ENCODE measurements at places on chromosomes 5 and 9. TPM values are rescaled to one million over a fixed set of nuclear protein-coding genes. Genes with fewer than 3 reads are reported as not detected.

The PCDHGA10 gene
- not detected for polyA plus RNA-seq

GRCh38 chr5:99025298-99026045, 96.7 kb upstream of the CHD1 start:
- no peaks in the 10 kb centered on the region for H3K36me3 ChIP-seq
- H3K27ac ChIP-seq = peak overlapping the region; percentile 86
- peaks cover 74% of the 10 kb centered on the region for H3K4me1 ChIP-seq
- no peaks in the 10 kb centered on the region for H3K27me3 ChIP-seq

DNA sequence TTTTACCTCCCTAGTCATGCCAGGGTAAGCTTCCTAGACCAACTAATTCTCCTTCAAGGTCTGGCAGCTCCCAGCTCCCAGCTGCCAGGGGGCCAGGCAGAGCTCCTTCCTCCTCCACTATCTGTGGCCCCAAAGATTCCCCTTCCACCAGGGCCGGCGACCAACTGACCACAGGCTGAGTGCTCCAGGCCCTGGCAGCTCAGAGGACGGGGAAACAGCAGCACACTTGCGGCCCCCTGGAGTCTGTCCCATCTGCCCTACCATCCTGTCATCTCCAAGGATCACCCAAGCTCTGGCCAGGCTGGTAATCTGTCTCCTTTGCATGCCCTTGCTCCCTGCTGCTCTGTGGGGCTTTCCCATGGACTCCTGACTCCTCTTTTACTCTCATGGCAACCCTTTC, 31.2 kb upstream of the BASP1 start:
- DNase-seq = no peak
- no peaks in the 10 kb centered on the region for H3K27me3 ChIP-seq
- no peak overlapping the region for H3K27ac ChIP-seq
- H3K36me3 ChIP-seq = no peaks in the 10 kb centered on the region

DNA sequence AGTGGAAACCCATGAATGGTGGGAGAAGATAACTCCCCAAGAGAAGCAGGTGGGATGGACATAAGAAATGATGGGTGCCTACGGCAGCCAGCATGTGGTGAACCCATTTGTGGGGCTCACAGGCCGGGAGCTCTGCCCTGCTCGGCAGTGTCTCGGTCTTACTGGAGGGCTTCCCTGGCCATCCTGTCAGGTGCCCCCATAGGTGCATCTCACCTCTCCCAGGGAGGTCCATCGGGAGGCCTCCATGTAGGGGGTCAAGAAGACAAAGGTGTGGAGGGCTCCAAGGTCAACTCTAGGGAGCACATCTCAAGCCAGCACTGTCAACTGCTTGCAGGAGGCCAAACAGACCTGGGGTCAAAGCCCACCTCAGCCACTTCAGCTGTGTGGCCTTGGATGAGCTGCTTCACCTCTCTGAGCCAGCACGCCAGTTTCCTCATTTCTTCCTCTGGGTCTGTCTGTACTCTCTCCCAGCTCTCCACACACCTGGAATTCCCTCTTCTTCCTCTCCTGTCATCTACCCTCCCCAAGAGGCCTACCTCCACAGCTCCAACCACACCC, 10.5 kb upstream of the ADGRD2 start:
- H3K4me3 ChIP-seq = no peak overlapping the region
- peaks cover 7% of the 10 kb centered on the region for H3K27me3 ChIP-seq
- no peak overlapping the region for H3K27ac ChIP-seq
- H3K36me3 ChIP-seq = no peaks in the 10 kb centered on the region
- no peaks in the 10 kb centered on the region for H3K4me1 ChIP-seq

DNA sequence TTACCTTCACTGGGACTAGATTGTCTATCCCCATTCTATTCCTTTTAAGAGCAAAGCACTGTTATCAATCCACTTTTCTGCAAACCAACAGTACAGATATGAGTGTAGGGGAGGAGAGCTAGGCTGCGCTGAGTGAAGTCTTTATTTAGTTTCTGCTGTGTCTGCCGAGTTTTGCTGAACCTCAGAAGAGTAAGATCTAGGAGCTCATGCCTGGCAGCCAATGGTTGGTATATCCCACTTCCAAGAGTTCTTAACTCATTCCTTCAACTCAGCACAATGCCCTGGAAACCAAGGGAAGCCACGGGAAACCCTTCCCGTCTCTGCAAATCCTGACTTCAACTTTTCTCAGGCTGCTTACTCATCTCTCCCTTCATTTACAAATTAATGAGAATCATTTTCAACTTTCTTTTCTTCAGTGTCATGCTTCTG, 58.0 kb upstream of the JAK2 start:
- no peak overlapping the region for H3K27ac ChIP-seq
- H3K4me1 ChIP-seq = peaks cover 25% of the 10 kb centered on the region
- no peak overlapping the region for H3K4me3 ChIP-seq
- H3K27me3 ChIP-seq = no peaks in the 10 kb centered on the region

DNA sequence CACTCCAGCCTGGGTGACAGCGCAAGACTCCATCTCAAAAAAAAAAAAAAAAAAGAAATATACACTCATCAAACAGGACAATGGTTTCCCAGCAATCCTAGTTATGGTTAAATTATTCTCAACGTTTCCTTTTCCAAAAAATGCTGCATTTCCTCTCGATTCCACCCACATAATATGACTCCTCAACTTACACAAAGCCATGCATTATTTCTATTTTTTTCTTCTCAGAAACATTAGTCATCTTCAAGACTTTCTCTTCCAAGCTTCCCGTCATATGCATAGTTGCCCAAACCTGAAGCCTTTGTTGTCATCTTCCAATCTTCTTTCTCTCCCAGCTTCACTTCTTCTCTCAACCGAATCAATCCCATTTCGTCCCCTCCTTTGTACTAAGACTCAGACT, 61.4 kb upstream of the RANBP6 start:
- peaks cover 20% of the 10 kb centered on the region for H3K4me1 ChIP-seq
- DNase-seq = no peak
- H3K27ac ChIP-seq = no peak overlapping the region
- no peaks in the 10 kb centered on the region for H3K27me3 ChIP-seq
- no peak overlapping the region for H3K4me3 ChIP-seq
- H3K36me3 ChIP-seq = no peaks in the 10 kb centered on the region

DNA sequence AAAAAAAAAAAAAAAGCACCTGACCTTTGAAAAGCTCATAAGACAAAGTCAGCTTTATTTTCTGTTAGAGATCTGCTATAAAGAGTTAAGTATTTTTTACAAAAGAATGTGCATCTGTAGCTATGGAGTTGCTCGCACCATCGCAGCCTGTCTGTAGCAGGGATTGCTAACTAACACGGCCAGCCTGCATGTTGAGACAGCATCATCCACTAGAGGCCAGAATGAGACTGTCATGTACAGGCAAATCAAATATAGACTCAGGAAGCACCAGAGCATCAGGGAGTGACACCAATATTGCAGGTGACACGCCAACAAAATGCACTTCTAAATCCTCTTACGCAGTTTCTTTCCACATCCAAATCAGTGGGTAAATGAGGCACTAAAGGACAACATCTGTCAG, 136.3 kb upstream of the RASEF start:
- H3K36me3 ChIP-seq = no peaks in the 10 kb centered on the region
- DNase-seq = no peak
- no peak overlapping the region for H3K4me3 ChIP-seq
- H3K27me3 ChIP-seq = no peaks in the 10 kb centered on the region
- H3K4me1 ChIP-seq = no peaks in the 10 kb centered on the region

DNA sequence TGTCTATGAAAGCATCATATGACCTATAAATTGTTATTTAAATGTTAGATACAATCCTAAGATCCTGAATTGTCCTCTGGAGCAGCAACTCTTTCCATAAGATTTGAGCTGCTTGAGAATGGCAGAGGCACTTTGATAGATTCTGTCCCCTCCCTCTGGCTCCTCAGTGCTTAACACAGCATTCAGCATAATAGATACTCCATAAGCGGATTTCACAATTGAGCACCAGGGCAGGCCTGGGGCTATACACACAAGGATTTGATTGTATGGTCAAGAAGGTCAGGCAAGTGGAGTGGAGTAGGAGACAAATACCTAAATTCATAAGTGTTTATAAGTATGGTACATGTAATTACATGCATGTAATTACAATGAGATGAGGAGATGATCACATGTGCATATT, 96.3 kb downstream of the FOXD1 start:
- H3K4me1 ChIP-seq = peaks cover 3% of the 10 kb centered on the region
- no peak overlapping the region for H3K27ac ChIP-seq
- H3K4me3 ChIP-seq = no peak overlapping the region
- no peaks in the 10 kb centered on the region for H3K36me3 ChIP-seq

DNA sequence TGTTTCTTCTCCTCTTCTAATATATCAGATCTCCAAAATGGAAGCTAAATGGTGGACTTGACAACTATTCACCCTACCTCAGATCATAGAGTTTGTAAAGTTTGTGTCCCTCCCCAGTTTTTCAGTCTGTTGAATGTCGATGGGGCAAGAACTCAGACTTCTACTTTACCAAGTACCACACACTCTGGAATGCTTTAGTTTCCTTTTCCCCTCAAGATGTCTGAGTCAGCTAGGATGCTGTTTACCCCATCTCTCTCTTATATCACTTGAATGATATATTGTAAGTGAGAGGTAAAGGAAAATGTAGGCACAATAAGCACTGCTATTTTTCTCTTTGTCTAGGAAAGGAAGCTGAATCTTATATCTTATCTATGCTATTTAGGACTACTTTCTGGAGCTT, 25.9 kb upstream of the TAL2 start:
- no peak for DNase-seq
- no peak overlapping the region for H3K4me3 ChIP-seq
- H3K27me3 ChIP-seq = no peaks in the 10 kb centered on the region
- H3K4me1 ChIP-seq = no peaks in the 10 kb centered on the region

GRCh38 chr5:180198208-180198607, 10.8 kb downstream of the RASGEF1C start:
- H3K4me1 ChIP-seq = no peaks in the 10 kb centered on the region
- H3K36me3 ChIP-seq = no peaks in the 10 kb centered on the region
- H3K27ac ChIP-seq = no peak overlapping the region
- DNase-seq = no peak

GRCh38 chr9:22114956-22115355, 105.9 kb upstream of the CDKN2B start:
- no peaks in the 10 kb centered on the region for H3K36me3 ChIP-seq
- H3K4me1 ChIP-seq = peaks cover 9% of the 10 kb centered on the region
- H3K4me3 ChIP-seq = no peak overlapping the region
- no peak overlapping the region for H3K27ac ChIP-seq
- H3K27me3 ChIP-seq = peaks cover 25% of the 10 kb centered on the region

- no peaks in the 10 kb centered on the region for H3K4me1 ChIP-seq
- no peaks in the 10 kb centered on the region for H3K36me3 ChIP-seq
- H3K27ac ChIP-seq = no peak overlapping the region
- no peaks in the 10 kb centered on the region for H3K27me3 ChIP-seq
These were observed 716.5 kb downstream of the MTRR start for GRCh38 chr5:8585230-8586018.

- H3K4me3 ChIP-seq = no peak overlapping the region
- H3K36me3 ChIP-seq = no peaks in the 10 kb centered on the region
- peaks cover 7% of the 10 kb centered on the region for H3K27me3 ChIP-seq
These were observed 455.8 kb upstream of the PTGER4 start for GRCh38 chr5:40223884-40224402.

DNA sequence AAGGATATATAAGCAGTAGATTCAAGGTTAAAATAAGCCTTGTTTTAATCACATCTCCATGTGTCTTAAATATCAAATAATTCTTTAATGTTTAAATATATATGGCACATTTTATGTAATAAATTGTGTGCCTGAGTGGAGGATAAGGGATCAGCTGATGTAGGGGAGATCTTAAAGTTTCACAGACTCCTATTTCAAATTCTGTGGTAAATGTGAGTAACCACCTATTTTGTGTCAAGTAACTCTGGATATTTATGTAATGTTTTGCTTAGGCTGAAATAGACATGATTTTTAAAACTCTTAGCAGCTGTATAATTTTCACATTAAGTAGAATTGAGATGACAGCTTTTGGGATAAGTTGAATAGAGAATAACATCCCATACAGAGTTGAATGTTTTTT, 41.3 kb upstream of the ITGA2 start:
- H3K36me3 ChIP-seq = no peaks in the 10 kb centered on the region
- no peak for DNase-seq
- no peak overlapping the region for H3K27ac ChIP-seq
- no peak overlapping the region for H3K4me3 ChIP-seq
- no peaks in the 10 kb centered on the region for H3K4me1 ChIP-seq
- no peaks in the 10 kb centered on the region for H3K27me3 ChIP-seq

DNA sequence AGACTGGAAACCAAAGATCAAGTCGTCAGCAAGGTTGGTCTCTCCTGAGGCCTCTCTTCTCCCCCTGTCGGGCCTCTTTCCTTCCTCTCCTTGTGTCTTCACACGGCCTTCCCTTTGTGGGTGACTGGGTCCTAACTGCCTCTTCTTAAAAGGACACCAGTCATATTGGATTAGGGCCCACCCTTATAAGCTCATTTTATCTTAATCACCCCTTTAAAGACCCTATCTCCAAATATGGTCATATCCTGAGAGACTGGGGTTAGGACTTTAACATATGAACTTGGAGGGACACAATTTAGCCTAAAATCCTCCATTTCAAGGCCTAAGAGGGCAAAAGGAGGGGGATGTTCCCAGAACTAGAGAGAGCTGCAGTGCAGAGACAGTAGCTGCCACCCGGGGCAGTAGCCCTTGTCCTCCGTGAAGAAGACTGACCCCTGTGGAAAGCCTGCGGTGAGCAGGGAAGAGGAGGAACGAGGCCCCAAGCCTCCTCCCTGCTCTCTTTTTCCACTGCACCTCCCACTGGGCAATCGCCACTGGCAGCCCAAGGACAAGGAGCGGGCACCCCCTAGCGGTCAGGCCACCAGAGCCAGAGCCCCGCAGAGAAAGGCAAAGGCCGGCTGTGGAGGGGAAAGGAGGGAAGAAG, 34.9 kb downstream of the CFAP90 start:
- H3K27ac ChIP-seq = no peak overlapping the region
- peak overlapping the region; percentile 35 for H3K4me3 ChIP-seq
- no peaks in the 10 kb centered on the region for H3K36me3 ChIP-seq
- DNase-seq = peak; percentile 76

DNA sequence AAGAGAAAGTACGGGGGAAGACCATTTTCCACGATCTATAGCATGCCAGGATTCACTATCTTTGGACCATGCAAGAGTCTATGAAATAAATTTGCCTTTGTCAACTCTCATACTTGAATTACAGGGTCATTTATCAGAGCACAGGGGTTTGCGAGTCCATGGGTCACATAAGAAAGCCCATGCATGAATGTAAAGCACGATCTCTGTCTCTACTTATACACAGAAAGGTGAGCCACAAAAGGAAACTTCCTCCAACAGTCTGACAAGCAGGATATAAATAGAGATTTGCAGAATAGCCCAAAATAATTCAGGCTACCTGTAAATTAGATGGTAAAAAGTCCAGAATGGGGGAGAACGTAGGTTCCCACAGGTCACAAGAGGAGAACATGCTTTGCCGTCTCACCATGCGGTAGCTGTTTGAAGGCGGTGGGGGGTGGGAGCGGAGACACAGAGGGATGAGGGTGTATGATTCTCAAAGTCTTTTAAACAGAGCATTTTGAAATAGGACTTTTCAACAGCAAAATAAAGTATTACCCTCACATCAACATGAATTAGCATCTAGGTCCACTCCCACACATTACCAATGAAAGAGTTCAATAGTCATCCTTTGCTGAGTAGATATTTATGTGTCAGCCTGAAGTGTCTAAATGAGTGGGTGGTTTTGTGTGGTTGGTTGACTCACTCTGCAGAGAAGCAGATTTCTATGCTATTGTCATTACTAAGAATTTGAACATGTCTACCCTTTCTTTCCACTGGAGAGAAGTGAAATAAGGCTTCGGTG, 279.7 kb downstream of the EBF1 start:
- H3K36me3 ChIP-seq = no peaks in the 10 kb centered on the region
- no peaks in the 10 kb centered on the region for H3K4me1 ChIP-seq
- no peak overlapping the region for H3K27ac ChIP-seq

All from CD14-positive monocyte (primary cell).